ENCODE measurements at places on chromosomes 7 and 10.

- no peak for DNase-seq
Measured at GRCh38 chr10:133611079-133611478, 15.5 kb downstream of the FRG2B start.

GRCh38 chr10:129847741-129848483 is 116.2 kb downstream of the EBF3 start:
- no peak for DNase-seq

DNA sequence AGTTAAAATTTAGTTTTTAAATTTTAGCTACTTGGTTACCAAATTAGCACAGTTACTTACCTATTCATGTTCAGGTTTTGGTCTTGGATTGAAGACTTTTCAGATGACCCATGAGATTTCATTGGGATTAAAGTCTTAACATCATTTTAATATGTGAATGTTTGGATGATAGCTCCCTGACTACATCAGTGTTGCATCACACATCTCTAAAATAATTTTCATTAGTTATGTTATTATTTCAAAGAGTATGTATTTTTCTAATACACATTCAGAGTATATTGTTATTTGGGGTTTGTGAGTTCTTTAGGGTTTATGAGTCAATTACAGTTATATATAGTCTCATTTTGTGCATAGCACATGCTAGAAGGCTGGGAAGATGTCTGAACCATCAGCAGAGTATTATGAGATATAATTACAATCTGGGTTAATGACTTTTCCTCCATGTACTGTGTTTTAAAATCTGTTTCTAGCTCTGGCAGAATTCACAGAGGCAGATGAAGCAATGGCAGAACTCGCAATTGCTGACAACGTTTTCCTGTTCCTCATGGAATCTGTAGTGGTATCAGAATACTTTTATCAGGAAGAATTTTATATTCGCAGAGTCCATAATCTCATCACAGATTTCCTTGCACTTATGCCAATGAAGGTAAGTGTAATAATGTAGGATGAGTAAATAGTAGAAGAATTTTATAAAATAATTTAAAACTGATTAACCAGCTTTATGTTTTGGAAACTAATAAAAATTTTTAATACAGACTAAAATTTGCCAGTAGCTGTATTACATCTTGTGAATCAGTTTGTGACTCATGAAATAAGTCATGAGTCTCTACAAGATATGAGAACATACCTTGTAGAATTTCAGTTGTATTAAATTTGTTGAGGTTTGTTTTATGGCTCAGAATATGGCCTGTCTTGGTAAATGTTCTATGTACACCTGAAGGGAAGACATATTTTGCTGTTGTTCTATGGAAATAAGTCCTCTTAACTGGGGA is 26.9 kb downstream of the NUP205 start:
- DNase-seq = peak; percentile 56

GRCh38 chr7:50418086-50418515 is 32.0 kb downstream of the FIGNL1 start:
- DNase-seq = peak; percentile 86

DNA sequence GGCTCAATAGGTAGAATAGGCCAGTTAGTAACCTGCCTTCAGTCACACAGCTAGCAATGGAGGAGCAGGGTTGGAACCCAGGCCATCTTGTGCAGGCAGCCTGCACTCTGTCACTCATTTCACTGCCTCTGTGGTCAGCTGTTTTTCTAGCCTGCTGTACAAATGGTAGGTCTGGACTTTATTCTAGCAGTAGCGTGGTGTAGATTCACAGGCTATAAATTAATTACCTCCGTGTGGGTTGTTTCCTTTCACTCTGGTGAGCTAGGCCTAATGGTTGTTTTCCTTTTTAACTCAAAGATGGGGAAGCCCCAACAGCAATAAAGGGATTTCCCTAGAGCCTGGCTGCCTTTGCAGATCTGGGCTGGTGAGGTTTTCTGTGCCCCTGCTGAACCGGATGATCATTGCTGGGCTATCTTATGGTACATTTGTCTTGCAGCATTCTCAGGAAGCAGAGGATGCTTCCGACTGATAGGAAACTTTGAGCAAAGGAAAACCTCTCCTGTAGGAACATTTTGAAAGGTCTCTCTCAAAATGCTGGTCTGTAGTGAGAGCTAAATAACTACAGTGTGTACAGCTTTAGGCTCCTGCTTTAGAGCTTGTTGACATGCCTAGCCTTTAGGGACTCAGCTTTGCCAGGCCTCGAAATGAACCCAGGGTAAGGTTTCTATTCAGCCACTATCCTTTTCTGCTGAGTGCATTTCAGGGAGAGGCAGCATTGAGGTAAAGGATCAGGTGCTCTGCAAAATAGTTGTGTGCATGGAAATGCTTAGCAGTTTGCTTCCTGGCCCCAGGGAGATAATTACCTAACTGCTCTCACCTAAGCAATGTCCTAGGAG is 157.4 kb downstream of the ST7 start:
- no peak for DNase-seq

DNA sequence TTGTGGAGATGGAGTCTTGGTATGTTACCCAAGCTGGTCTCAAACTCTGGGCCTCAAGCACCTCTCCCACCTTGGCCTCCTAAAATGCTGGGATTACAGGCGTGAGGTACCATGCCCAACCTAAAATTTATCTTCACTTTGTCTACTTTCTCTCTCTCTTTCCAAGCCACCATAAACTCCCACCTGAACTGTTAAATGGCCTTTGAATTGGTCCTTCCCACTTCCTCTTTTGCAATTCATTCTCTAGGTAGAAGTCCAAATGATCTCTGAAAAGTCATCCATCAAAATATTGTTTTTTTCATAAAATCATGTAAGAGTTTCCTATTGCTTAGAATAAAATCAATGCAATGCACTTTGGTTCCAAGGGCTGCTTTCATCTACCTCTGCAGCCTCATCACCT is 90.1 kb upstream of the CELF2 start:
- no peak for DNase-seq

GRCh38 chr10:130774871-130775270 is 536.6 kb downstream of the TCERG1L start:
- no peak for DNase-seq

DNA sequence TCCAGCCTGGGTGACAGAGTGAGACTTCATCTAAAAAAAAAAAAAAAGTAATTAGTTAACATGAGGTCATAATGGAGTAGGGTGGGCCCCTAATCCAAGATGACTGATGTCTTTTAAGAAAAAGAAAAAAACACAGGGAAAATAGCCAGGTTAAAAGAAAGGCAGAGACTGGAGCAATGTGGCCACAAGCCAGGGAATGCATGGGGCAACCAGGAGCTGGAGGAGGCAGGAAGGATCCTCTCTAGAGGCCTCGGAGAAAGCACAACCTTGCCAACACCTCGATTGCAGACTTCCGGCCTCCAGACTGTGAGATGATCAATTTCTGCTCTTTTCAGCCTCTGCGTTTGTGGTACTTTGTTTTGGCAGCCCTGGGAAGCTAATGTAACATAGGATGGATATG is 121.5 kb downstream of the ITIH5 start:
- DNase-seq = no peak

DNA sequence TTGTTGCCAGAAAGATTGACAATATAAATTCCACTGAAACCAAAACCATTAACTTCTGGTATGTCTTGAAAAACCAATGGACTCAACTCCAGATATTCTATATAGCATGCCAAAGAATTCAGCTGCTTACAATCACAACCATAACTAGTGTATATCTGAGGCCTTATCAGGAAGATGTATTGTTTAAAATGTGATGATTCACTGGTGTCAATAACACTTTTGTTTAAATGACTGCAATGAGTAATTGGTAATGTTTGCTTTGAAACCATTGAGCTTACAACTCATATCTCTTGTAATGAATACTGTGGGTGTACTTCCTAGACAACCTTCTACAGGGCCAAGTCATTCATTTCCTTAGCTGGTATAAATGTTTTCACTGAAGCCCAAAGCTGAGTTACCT is 727.9 kb upstream of the KCND2 start:
- DNase-seq = peak; percentile 92

GRCh38 chr7:3861941-3862340 is 560.9 kb downstream of the SDK1 start:
- no peak for DNase-seq

- DNase-seq = peak; percentile 19
Measured at GRCh38 chr7:52639981-52640380, 395.5 kb upstream of the POM121L12 start.

All from PC-3 (cell line).